ENCODE measurements at places on chromosomes 2 and 18.

DNA sequence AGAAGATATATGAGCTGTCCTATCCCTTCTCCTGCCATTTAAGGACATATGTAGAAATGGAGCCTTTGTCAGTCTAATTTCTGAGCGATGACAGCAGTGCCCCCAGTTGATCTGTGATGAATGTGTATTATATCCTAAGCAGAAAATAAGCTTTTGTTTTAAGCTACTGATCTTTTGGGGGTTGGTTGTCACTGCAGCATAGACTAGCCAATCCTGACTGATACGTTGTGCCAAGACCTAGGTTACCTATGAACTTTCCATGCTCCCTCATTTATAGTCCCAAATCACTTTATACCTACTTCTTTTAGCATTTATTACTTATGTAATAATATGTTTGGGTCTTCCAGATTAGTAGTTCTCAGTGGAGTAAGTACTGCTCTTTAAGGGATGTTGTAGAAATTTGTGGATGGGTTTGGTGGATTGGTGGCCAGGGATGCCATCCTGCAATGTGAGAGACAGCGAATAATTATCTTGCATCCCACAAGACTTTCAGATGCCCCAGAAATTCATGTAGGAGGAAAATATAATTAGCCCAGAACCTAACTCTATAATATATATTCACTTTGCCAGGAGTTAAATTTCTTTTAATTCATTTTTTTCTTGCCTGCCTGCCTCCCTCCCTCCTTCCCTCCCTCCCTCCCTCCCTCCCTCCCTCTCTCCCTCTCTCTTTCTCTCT is 11.8 kb downstream of the SMAD4 start:
- DNase-seq = no peak
- no peaks in the 10 kb centered on the region for H3K27me3 ChIP-seq
- peaks cover under 1% of the 10 kb centered on the region for H3K36me3 ChIP-seq
- H3K4me1 ChIP-seq = peaks cover 84% of the 10 kb centered on the region

DNA sequence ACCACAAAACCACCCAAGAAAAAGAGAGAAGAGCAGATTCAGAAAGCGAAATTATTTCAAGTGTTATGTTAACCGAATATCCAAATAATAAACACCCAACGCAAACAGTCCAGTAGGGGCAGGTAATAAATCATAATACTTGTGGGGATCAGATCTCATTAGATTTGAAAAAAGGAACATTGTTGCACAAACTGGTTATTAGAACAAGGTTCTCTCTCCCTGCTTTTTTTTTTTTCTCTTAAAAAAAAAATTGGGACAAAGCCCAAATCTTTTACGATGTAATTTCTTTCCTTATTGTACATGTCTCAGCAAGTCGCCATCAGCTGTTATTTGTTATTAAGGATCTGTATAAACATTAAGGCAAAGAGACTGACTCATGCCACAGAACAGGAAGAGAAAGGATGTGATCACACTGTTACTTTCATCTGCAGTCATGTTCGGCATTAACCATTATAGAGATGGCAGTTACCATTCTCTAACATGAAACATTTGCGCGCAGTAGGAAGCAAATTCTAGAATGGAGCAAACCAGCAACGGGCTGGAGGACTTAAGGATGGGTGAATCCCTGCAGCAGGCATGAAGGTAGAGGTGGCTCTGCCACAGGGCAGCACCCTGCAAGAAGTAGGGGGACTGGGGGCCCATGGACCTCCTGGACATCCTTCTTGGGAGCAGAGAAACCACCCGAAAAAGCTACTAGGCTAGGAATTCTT is 42.0 kb downstream of the EPHA4 start:
- H3K36me3 ChIP-seq = peaks cover 2% of the 10 kb centered on the region
- H3K27me3 ChIP-seq = no peaks in the 10 kb centered on the region
- H3K4me1 ChIP-seq = peaks cover 34% of the 10 kb centered on the region
- DNase-seq = no peak
- H3K27ac ChIP-seq = peak overlapping the region; percentile 77

DNA sequence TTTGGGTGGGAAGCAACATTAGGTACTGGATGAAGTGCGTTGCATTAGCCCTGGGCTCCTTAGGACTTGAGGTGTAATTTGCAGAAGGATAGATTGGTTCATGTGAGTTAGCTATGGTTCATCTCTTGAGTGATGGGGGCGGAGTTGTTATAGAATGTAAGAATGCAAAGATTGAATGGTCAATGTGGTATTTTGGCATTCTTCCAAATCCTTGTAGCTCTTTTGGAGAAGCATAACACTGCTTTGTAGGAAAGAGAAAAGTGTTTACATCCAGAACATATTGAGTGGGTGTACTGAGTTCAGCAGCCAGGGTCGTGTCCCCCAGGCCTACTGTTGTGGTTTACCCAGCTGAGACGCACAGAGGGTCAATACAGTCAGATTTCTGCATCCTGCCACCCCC is 173.5 kb downstream of the FMNL2 start:
- H3K4me1 ChIP-seq = no peaks in the 10 kb centered on the region
- H3K36me3 ChIP-seq = no peaks in the 10 kb centered on the region
- no peak overlapping the region for H3K4me3 ChIP-seq
- DNase-seq = no peak

DNA sequence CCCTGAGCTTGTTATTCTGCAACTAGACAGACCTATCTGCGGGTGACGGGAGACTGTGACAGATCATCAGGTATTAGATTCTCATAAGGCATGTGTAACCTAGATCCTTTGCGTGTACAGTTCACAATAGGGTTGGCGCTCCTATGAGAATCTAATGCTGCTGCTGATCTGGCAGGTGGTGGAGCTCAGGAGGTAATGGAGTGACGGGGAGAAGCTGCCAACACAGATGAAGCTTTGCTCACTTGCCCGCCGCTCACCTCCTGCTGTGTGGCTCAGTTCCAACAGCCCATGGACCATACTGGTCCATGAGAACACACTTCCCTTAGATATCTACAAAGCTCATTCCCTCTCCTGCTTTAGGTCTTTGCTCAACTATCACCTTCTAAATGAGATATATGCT is 198.2 kb upstream of the SMAD7 start:
- no peak overlapping the region for H3K4me3 ChIP-seq
- DNase-seq = no peak
- H3K27me3 ChIP-seq = no peaks in the 10 kb centered on the region

GRCh38 chr2:56540916-56541315 is 357.1 kb downstream of the CCDC85A start:
- H3K36me3 ChIP-seq = no peaks in the 10 kb centered on the region
- H3K27me3 ChIP-seq = no peaks in the 10 kb centered on the region
- H3K4me3 ChIP-seq = no peak overlapping the region
- no peaks in the 10 kb centered on the region for H3K4me1 ChIP-seq

DNA sequence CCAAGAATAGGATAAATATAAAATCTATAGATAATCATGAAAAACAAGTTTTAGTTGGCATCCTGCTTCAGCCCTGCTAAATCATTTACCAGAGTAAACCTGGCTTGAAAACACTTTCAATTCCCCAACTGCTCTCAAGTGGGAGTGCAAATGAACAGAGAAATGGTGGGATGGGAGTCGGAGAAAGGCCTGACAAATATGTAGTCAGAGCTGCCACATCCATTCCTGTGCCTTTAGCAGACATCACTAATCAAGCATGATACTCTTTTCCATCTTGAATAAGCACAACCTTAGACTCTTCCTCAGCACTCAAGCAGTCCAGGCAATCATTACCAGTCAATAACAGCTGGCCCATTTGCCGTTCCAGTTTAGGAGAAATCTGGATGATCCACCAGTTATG is 101.3 kb downstream of the ANKRD44 start:
- peaks cover 100% of the 10 kb centered on the region for H3K4me1 ChIP-seq
- H3K4me3 ChIP-seq = peak overlapping the region; percentile 65

- no peak for DNase-seq
- no peaks in the 10 kb centered on the region for H3K36me3 ChIP-seq
- no peak overlapping the region for H3K4me3 ChIP-seq
Measured at GRCh38 chr2:183105402-183106134, 18.7 kb upstream of the NUP35 start.

GRCh38 chr2:119809339-119810048 is 49.8 kb downstream of the PTPN4 start:
- peaks cover 23% of the 10 kb centered on the region for H3K36me3 ChIP-seq
- H3K27me3 ChIP-seq = no peaks in the 10 kb centered on the region
- H3K4me3 ChIP-seq = no peak overlapping the region

DNA sequence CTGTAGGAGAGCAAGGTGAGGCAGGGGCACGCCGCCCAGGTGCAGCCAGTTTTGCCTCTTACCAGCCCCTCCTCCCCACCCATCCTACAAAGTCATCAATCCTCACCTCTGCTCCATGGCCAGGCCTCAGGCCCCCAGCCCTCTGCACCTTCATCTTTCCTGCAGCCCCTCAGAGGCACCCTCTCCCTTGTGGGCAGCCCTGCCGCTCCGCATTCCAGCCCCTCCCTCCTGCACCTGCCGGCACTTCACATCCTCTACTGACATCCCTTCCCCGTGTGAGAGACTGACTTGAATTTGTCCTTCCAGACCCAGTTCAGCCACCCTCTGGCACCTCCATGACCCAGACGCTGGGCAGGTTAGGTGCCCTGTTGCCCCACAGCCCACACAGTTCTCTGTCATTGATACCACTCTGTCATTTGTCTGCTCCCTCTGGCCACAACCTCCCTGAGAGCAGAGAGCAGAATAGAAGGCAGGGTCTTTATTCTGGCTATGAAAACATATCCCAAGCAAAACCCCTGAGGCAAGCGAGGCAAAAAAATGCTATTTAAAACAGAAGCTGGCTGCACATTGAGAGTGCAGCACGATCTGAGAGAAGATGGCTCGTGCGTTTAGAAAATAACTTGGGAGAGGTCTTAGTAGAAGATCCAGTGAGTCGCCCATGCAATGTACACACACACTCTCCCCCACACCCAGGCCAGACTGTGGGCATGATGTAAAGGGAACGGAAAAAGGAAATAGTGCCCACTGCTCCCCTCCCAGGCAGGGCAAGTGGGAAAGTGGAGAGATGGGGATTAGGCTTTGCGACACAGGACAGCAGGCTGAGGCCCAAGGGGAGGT is 25.9 kb downstream of the SDC1 start:
- no peak for DNase-seq
- H3K27ac ChIP-seq = no peak overlapping the region
- H3K36me3 ChIP-seq = no peaks in the 10 kb centered on the region
- no peaks in the 10 kb centered on the region for H3K27me3 ChIP-seq
- H3K4me1 ChIP-seq = no peaks in the 10 kb centered on the region

GRCh38 chr18:76405681-76406356 is 89.2 kb downstream of the ZNF516 start:
- no peak overlapping the region for H3K27ac ChIP-seq
- peak; percentile 78 for DNase-seq
- H3K4me1 ChIP-seq = peaks cover 18% of the 10 kb centered on the region
- H3K36me3 ChIP-seq = peaks cover 13% of the 10 kb centered on the region

DNA sequence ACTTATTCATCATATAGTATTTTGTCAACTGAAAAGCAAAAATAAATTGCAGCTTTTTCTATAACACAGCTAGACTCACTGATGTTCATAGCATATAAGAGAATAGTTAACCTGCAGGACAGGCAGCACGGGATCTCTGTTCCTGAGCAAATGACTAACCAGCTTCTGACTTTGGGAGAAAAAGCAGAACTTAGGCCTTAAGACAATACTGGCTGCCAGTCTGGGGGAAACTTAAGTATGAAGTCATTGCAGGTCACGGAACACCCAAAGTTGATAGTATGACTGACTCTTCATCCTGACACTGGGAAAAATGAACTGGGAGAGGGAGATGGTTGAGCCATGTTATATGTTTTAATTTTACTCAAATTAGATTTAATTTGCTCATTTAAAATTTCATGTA is 113.0 kb downstream of the DPP4 start:
- peak overlapping the region; percentile 21 for H3K27ac ChIP-seq
- DNase-seq = no peak
- no peak overlapping the region for H3K4me3 ChIP-seq
- H3K4me1 ChIP-seq = peaks cover 46% of the 10 kb centered on the region

- no peaks in the 10 kb centered on the region for H3K4me1 ChIP-seq
- H3K27ac ChIP-seq = no peak overlapping the region
- no peak overlapping the region for H3K4me3 ChIP-seq
- no peaks in the 10 kb centered on the region for H3K27me3 ChIP-seq
Measured at GRCh38 chr2:198134293-198134955, 330.0 kb downstream of the PLCL1 start.

DNA sequence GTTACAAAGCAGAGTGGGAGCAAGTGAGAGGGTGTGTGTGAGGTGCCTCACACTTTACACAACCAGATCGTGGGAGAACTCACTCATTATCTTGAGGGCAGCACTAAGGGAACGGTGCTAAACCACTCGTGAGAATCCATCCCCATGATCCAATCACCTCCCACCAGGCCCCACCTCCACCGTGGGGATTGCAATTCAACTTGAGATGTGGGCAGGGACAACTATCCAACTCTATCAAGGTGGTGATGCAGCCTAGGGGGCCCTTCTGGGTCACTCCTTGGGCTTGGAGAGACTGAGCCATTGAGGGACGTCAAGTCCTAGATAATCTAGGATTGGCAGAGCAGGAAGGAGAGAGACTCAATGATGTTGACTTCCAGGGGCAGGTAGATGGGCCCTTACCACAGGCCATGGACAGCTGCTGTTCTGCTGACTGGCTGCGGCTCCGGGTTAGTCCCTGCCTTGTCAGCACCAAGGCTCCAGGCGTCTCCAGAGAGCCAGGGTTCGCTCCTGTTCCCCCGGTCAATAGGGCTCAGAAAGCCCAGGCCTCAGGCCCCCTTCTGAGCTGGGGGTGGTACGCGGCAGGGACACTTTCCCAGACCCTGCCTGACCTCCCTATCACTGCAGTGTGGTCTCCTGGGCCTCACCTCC is 193.2 kb upstream of the HS6ST1 start:
- H3K27me3 ChIP-seq = no peaks in the 10 kb centered on the region
- DNase-seq = no peak
- H3K36me3 ChIP-seq = no peaks in the 10 kb centered on the region
- no peak overlapping the region for H3K4me3 ChIP-seq

GRCh38 chr2:53608293-53608692 is 159.3 kb upstream of the CHAC2 start:
- H3K4me1 ChIP-seq = no peaks in the 10 kb centered on the region
- H3K27me3 ChIP-seq = no peaks in the 10 kb centered on the region
- no peak for DNase-seq
- H3K4me3 ChIP-seq = no peak overlapping the region
- no peaks in the 10 kb centered on the region for H3K36me3 ChIP-seq

DNA sequence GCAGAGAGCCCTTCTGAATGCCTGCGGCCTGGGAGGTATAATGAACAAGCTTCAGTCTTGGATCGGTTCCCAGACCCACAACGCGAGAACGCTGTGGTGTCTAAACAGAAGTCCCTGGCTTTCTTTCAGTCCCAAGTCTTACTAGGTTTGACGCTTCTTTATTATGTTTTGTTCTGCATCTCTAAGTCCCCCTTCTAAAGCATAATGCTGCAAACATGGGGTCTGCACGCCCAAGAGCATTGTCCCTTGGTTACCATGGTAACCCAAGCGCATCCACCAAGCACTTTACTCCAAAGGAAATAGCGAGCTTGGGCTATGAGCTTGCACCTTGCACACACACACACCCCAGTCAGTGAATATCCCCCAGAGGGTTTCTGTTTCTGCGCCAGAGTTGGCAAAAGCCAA is 193.7 kb downstream of the INO80D start:
- no peaks in the 10 kb centered on the region for H3K4me1 ChIP-seq
- DNase-seq = no peak
- no peak overlapping the region for H3K4me3 ChIP-seq

Data from activated naive CD8-positive, alpha-beta T cell treated with anti-CD3 and anti-CD28 coated beads, Interleukin-2, amount 50 U/mL, for 24 hours (primary cell).